Coronary artery (tissue), 2 donors: ENCODE measurements at places on chromosomes 12 and 14.

DNA sequence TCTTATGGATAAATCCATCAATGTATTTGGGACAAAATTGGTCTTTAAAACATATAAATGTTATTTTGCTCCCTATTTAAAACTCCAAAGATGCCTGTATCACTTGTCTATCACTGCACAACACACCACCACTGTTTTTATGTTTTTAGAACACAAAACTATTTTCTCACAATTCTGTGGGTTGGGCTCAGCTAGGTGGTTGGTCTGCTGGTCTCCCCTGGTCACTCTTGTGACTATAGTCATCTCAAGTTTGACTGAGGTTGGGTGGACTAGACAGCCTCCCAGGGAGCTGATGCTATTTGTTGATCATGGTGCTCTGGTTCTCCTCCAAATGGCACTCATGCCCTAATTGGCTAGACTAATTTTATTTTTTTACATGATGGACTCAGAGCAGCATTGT, 39.5 kb upstream of the NR1H4 start:
- DNase-seq: no peak

GRCh38 chr12:78050790-78051189, 220.1 kb downstream of the NAV3 start:
- no peak for DNase-seq

DNA sequence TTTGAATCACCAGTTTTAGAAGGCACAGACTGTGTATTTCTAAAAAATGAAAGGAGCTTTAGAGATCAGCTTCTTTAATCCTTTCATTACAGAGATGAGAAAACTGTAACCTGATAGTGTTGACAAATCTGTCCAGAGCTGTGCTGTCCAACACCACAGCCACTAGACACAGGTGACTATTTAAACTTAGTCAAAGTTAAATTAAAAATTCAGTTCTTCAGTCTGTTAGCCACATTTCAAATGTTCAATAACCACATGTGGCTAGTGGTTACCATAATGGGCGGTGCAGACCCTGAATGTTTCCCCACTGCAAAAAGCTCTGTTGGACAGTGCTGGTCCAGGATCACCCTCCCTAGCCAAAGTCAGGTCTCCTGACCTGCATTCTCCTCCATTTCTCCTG, 21.6 kb downstream of the DAD1 start:
- no peak for DNase-seq

DNA sequence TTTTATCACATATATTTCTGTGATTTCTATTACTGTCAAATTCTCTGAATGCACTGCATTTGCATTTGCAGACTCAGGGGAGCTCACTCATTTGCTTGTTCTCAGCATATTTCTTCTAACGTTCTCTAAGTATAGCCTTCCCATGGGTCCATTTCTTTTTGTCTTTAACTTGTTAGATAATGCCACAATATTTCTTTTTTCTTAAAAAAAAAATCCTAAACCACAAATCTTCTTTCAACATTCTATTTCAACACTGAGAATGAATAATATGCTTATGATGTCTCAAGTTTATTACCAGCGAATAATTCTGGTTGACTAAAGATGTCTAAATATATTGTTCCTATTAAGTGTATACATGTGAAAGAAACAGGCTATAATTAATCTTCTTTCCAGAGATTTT, 200.2 kb downstream of the ANO6 start:
- DNase-seq: no peak
